ENCODE measurements at places on chromosomes 5 and 9. TPM values are rescaled to one million over a fixed set of nuclear protein-coding genes. Genes with fewer than 3 reads are reported as not detected.

GRCh38 chr9:113360242-113360842 is 11.0 kb downstream of the BSPRY start:
- H3K36me3 ChIP-seq: no peaks in the 10 kb centered on the region
- no peak for DNase-seq
- no peaks in the 10 kb centered on the region for H3K4me1 ChIP-seq
- no peak overlapping the region for H3K27ac ChIP-seq

The ADAM19 gene
- total RNA-seq: 3.6 TPM

GRCh38 chr5:35197351-35197750 is 32.9 kb downstream of the PRLR start:
- peaks cover 27% of the 10 kb centered on the region for H3K27me3 ChIP-seq
- no peak for DNase-seq
- H3K4me3 ChIP-seq: no peak overlapping the region
- no peaks in the 10 kb centered on the region for H3K36me3 ChIP-seq

The RAI14 gene
- total RNA-seq: not detected

The RPS14 gene
- 5,539 TPM for total RNA-seq

DNA sequence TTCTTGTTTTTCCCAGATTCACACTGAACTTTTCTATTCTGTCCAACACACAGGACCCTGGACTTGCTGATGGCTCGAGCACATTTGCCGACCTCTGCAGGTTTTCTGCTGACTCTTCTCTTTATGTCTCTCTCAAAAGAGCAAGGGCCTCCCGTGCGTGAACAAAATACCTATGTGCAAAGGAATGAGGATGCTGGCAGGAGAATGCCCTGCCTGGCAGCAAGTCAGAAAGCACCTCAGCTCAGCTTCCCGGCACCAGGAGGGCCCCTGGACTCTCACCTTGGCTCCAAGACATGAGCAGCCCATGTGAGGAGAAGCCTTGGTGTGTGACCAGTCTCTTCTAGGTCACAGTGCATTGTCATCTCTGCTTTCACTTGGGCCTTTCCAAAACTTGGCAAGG is 36.1 kb downstream of the PAPPA start:
- H3K27ac ChIP-seq: no peak overlapping the region
- no peak for DNase-seq
- H3K36me3 ChIP-seq: no peaks in the 10 kb centered on the region
- H3K4me1 ChIP-seq: no peaks in the 10 kb centered on the region
- H3K4me3 ChIP-seq: no peak overlapping the region
- H3K27me3 ChIP-seq: peaks cover 9% of the 10 kb centered on the region

The C9orf50 gene
- total RNA-seq: not detected

The RNF224 gene
- not detected for total RNA-seq

DNA sequence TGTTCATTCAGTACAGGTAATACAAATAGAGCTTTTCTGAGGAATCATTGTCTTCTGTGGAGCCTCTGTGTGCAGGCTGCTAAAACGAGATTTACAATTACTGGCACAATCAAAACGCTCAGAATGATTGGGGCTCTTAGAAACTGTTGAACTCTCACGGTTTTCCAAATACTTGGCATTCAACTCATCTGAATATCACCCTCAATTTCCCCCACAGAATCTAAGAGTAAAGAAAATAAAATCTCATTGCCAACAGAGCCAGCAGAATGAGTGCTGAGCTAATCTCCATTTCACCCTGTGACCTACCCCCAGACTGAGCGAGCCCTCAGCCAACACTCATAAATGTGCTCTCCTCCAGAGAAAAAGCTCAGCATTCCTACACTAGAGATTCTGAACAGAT is 35.3 kb upstream of the TMED7 start:
- no peak overlapping the region for H3K27ac ChIP-seq
- H3K4me1 ChIP-seq: no peaks in the 10 kb centered on the region
- peaks cover 30% of the 10 kb centered on the region for H3K27me3 ChIP-seq
- H3K36me3 ChIP-seq: no peaks in the 10 kb centered on the region
- no peak overlapping the region for H3K4me3 ChIP-seq

The SOHLH1 gene
- total RNA-seq: not detected

The SNAPC4 gene
- total RNA-seq: 15.6 TPM

- no peak overlapping the region for H3K27ac ChIP-seq
- H3K4me3 ChIP-seq: no peak overlapping the region
- no peak for DNase-seq
- peaks cover 58% of the 10 kb centered on the region for H3K36me3 ChIP-seq
- H3K27me3 ChIP-seq: no peaks in the 10 kb centered on the region
Observed at GRCh38 chr5:37494756-37495155, 115.6 kb downstream of the WDR70 start.

DNA sequence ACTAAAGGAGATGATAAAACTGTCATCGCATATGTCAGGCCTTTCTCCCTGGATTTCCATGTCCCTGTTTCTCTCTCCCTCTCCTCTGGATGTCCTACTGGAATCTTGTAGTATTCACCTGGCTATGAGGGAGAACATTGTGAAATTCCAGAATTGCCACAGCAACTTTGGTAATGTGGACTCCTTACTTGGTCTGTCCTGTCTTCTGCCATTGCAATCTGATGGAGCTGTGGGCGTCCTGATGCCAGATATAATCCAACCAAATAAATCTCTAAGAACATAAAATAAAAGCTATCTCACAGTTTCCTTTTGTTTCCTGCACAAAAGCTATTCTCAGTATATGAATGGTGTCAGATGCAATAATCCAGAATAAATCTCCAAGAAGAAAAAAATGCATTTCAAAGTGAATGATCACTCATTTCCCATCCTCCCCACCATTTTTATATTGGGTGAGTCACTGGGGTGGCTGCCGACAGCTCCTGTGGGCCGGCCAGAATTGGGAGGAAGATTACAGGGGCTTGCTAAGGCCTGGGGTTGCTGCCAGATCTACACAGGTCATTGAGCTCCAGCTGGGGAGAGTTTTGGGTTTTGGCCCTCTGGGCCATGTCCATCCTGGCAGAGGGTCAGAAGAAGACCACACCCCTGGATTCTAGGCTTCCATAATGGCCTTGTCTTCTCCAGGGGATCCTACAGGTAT is 160.7 kb upstream of the PITX1 start:
- DNase-seq: no peak
- no peak overlapping the region for H3K4me3 ChIP-seq
- no peak overlapping the region for H3K27ac ChIP-seq
- H3K36me3 ChIP-seq: no peaks in the 10 kb centered on the region
- H3K4me1 ChIP-seq: no peaks in the 10 kb centered on the region

- no peak for DNase-seq
- no peak overlapping the region for H3K4me3 ChIP-seq
- H3K4me1 ChIP-seq: no peaks in the 10 kb centered on the region
- H3K36me3 ChIP-seq: no peaks in the 10 kb centered on the region
Observed at GRCh38 chr9:135014311-135015010, 73.0 kb upstream of the OLFM1 start.

All from naive thymus-derived CD8-positive, alpha-beta T cell (primary cell).